Gastrocnemius medialis (tissue), 4 donors: ENCODE measurements at places on chromosomes 5 and 9. TPM values are rescaled to one million over a fixed set of nuclear protein-coding genes. Genes with fewer than 3 reads are reported as not detected.

- no peak for DNase-seq
Observed at GRCh38 chr5:91170266-91170665, 212.9 kb downstream of the ARRDC3 start.

DNA sequence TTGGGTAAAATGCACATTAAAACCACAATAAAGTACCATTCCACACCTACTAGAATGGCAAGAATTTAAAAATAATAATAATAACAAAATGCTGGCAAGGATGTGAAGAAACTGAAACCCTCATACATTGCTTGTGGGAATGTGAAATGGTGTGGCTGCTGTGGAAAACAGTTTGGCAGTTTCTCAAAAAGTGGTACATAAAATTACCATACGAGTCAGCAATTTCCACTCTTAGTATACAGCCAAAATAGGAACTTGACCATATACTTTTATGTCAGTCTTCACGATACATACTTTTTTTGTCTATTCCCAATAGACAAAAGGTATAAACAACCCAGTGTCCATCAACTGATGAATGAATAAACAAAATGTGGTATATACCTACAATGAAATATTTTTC, 15.6 kb downstream of the FKBP15 start:
- DNase-seq, result no peak

DNA sequence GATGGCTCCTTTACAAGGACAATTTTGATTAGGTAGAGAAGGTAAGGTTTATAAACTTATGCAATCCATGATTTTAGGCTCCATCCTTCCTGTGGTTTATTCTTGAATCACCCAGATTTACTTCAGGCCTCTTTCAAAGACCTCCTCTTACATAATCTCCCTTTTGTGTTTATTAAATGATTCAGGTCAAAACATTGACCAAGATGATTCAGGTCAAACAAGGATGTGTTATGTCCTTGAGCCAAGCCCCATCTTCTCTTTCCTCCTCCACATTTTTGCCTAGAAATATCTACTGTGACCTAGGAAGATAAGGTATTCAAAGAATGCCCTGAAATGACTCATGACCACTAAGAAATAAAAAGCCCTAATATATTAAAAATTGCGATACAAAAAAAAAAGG, 31.8 kb upstream of the TLR4 start:
- DNase-seq, result no peak

DNA sequence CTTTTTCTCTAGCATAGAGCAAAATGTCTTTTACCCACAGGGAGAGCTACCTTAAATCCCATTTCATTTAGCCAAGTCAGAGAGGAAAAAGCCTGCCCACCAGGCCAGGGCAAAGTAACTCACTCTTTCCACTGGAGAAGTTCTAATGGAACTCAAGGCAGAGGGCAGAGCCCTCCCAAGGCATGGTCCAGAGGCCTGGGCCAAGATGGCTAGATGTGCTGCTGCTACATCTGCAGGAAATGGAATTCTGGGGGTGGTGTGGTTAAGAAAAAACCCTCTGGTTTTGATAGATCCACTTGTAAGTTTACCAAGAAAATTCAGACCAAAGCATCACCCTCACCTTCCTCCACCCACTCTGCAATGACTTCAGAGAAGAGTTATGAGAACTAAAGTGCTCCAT, 37.3 kb downstream of the CSF2 start:
- no peak for DNase-seq

GRCh38 chr5:52878656-52879055, 90.9 kb downstream of the ITGA1 start:
- no peak for DNase-seq

- no peak for DNase-seq
Observed at GRCh38 chr5:59893429-59894227, at the start of gene PDE4D. Gene PDE4D, minus strand, starts transcription at chr5:59893726.

GRCh38 chr9:106634183-106634582, 228.8 kb upstream of the ZNF462 start:
- no peak for DNase-seq

DNA sequence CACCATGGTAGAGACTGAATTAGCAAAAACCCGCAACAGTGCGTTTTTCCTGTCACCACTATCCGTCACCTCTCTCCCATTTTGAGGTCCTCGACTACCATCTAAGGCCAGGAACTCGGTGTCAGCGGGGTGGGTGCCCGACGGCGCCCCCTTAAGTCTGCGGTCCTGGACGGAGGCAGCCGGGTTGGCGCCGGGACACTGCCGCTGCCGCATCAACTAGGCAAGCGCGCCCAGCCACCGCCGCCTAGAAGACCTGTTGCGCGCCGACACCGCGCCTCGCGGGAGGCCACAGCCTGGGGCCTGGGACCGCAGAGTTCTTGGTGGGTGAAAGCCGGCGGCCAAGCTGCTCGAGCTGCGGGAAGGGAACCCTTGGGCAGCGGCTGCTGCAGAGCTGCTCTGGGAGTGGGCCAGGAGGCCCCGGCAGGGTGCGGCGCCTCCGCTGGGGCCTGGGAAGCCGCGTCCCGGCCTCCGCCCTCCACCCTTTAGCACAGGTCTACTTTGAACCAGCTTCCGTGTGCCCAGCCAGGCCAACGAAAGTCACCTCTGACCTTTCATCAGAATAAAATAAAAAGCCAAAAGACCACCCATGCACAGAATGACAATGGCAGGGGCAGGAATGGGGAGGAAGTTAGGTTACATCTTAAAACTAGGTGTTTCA, 3.5 kb downstream of the FOXB2 start:
- no peak for DNase-seq

- DNase-seq, result no peak
Observed at GRCh38 chr5:117302949-117303348, 728.3 kb upstream of the SEMA6A start.

DNA sequence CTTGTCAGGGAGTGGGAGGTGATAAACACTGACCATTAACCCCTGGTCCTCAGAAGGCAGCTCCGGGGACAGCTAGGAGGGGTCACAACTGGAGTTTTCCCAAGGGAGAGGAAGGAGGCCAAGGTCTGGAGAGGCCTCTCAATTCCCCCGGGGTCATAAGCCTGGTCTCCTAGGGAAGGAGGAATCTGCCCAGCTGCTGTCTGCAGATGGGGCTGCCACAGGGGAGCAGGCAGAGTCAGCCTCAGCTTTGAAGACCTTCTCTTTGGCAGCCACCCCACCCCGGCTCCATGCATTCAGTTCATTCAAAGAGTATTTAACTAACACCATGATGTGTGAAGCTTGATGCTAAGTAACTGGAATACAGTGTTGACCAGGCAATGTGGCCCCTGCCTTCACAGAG, 74.6 kb upstream of the HSPA9 start:
- DNase-seq, result no peak

Gene CTNND2
- 0.04 TPM for total RNA-seq

Gene PCDHB3
- total RNA-seq, result 0.61 TPM

Gene IFNB1
- total RNA-seq, result not detected

Gene PCDHB8
- total RNA-seq, result not detected

Gene FSTL4
- 0.20 TPM for total RNA-seq

Gene SPTLC1
- total RNA-seq, result 27.2 TPM
